ENCODE measurements at places on chromosomes 1 and 21.

- peak; percentile 14 for DNase-seq
Measured at GRCh38 chr1:99598738-99599411, 47.0 kb upstream of the PALMD start.

DNA sequence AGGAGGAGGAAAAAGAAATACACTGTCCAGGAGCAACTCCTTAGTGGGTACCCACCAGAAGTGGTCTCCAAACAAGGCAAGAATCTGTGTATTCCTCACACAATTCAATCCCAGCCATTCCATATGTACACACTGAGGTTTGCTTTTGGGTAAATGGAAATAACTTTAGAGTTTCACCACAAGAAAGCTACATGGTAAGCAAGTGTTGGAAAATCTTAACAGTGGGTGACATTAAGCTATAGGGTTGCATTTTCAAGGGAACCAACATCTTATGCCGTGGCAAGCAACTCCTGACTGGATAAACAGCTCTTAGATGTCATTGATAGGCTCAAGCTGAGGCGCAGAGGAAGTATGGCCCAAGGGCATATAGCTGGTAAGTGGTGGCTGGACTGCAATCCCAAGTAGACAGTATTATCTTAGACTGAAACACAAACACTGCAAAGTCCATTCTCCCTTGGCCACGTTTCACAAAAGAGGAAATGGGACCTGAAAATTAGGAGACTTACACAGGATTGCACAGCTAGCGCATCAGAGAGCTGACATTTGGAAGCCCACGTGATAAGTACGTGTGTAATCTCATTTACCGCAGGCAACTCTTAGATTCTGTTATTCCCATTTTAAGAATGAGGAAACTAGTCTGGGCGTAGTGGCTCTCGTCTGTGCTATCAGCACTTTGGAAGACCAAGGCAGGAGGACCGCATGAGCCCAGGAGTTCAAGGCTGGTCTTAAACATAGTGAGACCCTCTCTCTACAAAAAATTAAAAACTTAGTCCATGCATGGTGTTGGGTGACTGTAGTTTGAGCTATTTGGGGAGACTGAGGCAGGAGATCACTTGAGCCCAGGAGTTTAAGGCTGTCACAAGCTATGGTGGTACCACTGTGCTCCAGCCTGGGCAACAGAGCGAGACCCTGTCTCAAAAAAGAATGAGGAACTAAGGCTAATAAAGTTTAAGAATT lies 4.0 kb upstream of the BRWD1 start:
- peak; percentile 29 for DNase-seq

DNA sequence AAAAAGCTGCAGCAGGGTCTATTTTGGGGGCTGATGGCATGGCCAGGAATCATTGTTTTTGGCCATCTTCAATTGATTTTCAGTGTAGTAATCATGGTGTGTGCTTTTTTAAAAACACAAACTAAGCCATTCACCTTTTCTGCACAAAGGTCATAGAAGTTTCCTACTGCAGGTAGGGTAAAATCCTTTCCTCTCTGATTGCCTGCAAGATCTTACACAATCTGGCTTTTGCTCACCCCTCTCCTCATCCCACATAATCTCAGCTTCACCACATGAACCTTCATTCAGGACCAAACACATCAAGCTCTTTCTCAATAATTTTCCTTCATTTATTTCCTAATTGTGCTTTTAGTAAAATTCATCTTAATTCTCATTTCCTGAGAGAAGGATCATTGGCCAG lies 38.3 kb upstream of the GBP5 start:
- no peak for DNase-seq

GRCh38 chr1:245298781-245299180 lies 144.0 kb downstream of the KIF26B start:
- DNase-seq: no peak

- peak; percentile 10 for DNase-seq
Measured at GRCh38 chr1:183318433-183318832, 99.7 kb downstream of the NMNAT2 start.

DNA sequence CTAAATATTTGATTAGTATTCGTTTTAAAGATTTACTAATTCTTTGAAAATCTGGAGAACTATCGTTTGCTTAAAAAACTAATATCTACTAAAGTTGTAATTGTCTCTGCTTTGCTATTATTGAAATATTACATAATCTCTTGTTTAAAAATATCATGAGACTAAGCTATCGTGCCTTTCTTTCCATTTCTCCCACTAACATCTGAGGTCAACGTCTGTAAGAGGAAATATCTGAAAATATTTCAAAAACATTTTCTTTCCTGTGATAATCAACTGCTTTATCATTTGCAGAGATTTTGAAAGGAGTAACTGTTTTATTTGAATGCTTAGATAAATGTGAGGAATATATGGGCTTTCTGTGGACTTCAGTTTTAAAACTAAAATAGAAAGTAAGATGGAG lies 694.1 kb downstream of the USP25 start:
- DNase-seq: no peak

- no peak for DNase-seq
Measured at GRCh38 chr1:38708701-38709258, 150.8 kb downstream of the RRAGC start.

DNA sequence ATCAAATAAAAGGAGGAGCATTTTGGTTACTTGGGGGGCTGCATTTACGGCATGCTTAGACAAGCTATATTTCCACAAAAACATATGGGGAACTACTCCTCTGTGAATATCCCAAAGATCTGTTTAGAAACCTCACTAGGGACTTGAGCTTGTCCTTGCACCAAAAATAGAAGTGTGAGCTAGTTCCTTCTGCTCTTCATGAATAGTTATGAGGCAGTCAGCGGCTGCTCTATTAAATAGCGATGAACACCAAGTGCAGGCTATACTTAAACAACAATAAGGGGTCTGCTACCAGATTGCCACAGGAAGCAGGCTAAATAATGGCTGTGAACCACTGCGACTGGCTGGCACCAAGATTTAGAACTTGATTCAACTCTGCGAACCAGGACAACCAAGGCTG lies 190.1 kb downstream of the PCP4 start:
- DNase-seq: no peak

DNA sequence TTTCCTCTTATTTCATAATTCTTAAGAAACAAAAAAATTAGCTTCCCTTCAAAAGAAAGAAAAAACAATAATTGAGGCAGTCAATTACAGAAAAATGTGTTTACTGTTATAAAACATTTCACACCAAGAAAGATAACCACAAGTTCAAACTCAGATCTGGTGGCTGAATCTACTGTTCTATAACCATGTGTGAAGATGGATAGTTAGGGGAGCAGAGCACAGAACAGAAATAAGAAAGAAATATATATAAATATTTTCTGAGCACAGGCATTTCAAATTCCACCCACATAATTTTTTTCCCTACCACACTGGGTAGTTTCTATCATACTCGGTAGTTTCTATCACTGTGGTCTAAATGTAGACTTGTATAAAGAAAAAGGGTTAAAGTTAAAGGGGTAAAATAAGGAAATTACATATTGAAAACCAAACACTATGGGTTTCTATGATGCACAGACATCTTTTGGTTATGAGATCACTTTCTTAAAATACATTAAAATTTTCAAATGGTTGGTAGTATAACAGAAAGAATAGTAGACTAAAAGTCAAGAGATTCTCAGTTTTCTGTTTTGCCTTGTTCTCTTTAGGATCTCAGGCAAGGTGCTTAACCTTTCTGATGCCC lies 10.8 kb downstream of the LYST start:
- no peak for DNase-seq

DNA sequence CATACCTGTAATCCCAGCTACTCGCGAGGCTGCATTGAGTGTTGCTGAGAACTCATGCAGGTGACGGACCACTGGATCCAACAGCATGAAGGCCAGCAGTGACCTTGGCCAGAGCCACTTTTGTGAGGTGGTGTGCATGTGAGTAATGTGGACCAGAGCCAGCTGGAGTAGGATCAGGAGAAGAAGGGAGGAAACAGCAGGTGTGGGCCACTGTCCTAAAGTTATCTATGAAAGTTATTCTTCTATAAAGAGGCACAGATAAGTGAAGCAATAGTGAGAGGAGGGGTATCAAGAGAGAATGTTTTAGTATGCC lies 47.8 kb downstream of the TCP10L start:
- DNase-seq: no peak

- no peak for DNase-seq
Measured at GRCh38 chr1:67166196-67166595, at the start of gene IL23R. TSS of gene IL23R (plus strand) at chr1:67166454. CDS start at chr1:67168121, 1,667 bp downstream.

GRCh38 chr1:201228011-201228983 lies 37.7 kb downstream of the IGFN1 start:
- no peak for DNase-seq

Data from erythroblast (primary cell).